Stimulated activated CD8-positive, alpha-beta memory T cell treated with anti-CD3 and anti-CD28 coated beads, Interleukin-15, amount 100 ng/mL, for 4 hours (primary cell): ENCODE measurements at places on chromosomes 3 and 15.

DNA sequence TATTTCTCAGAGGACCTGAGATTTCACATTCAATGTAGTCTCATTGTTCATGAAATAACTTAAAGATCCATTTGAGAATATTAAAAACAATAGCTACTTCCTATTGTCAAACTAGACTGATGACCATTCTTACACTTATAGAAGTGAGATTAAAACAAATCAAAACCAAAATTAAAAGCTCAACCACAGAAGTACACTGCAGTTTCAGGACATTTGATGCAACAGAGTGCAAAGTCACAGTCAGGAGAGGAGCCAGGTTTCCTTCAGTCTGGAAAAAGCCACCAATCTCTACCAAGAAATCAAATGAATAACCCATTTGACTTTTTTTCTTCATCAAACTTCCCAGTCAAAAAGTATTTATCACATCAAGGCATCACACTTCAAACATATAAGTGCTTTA is 5.5 kb downstream of the CCPG1 start:
- DNase-seq = no peak

DNA sequence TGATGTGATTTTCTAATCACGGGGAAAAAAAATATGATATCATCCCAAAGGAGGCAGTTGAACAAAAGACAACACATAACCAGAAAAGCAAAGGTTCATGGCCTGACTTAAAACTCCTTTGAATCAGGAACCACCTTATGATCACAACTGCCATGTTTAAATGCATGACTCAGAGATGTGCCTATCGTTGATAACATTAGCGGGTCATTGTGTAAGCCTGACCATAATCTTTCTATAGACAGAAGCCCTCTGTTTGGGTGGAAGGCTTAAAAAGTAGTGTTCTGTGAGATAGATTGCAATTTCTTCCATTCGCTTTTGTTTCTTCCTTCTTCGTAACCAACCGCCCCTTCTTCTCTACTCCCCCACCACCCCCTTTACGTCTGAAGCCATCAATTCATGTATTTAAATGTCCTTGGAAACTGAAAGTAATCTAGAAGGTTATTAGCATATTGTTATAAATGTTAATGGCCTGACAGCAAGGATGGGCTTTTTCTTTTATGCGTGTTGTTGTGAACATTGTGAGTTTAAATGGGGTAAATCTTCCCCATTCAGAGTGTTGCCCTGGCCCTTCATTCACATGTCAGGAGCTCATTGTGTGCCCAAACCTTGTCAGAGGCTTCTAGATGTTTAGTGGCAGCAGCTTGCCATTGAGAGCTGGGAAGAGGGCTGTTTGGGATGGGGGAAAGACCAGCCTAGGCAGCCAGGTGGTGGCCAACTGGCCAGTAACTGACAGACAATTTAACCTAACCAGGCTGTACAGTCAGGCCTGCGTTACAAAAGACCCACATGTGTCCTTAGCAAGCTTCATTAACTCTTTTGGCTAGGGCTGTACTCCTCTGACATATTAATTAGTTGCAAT is 64.5 kb downstream of the EPHA3 start:
- no peak for DNase-seq

DNA sequence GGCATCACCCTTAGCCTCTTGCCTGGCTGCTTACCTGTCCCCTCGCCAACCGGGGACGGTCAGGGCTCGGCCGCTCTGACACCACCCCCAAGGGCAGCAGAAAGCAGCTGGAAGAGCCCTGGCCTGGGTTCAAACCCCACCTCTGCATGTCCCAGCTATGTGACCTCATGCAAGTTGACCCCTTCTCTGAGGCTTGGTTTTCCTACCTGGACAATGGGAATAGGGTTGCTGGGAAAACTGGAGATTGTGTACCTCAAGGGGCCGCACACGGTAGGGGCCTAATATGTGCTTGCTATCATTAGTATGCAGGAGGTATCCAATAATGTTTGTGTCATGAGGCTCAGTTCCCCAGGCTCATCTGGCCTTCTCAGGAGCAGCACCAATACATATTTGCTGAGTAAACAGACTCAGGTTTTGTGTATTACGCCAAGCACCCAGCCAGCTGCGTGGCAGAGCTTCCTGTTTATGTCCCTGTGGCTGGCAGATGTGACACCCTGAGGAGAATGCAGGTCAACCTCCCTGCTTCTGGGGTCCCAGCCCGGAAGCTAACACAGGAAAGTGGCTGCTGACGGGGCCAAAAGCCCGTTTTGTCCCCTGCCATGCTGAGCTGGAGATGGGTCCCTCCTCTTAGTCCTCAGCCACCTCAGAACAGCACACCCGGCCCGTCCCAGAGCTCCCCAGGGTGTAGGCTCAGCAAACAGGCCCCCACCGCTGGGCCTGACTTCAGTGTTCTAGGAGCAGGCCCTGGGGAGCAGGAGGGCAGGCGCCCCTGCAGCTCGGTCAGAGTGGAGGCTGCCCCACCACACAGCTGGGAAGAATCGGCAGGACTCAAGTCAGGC is 29.7 kb downstream of the PLXND1 start:
- DNase-seq = peak; percentile 12

DNA sequence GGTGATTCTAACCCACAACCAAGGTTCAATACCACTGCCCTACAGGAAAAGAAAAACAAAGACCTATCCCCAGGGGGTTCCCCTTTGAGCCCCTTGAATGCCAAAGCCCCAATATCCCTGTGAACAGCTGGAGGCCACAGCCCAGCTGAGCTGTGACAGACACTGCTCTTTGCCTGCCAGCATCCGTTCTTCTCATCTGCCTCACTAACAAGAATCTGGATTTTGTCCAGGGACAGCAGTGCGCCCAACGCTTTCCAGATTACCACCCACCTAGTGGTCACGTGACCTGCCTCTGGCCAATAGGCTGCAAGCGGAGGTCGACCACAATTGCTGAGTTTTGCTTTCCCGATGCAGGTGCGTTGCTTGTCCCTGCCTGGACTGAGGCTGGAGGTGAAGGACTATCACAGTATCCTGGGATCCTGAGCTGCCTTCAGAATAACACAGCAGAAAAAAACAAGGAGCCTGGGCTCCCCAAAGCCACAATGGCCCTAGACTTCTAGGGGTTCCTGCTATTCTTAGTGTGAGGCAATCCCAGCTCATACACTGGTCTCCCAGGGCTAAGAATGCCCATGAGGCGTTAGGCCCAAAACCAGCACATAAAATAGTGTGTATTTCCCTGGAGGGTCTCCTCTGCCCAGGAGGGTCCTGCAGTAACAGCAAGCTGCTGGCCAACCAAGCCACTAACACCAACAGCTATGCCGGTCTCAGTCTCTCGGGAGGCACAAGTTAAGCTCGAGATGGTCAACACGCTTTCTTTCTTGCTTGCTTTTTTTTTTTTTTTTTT is 13.8 kb downstream of the BDH1 start:
- DNase-seq = no peak
